ENCODE measurements at places on chromosomes 11 and 22.

- no peak for DNase-seq
Observed at GRCh38 chr11:111798279-111798678, 32.1 kb upstream of the PPP2R1B start.

DNA sequence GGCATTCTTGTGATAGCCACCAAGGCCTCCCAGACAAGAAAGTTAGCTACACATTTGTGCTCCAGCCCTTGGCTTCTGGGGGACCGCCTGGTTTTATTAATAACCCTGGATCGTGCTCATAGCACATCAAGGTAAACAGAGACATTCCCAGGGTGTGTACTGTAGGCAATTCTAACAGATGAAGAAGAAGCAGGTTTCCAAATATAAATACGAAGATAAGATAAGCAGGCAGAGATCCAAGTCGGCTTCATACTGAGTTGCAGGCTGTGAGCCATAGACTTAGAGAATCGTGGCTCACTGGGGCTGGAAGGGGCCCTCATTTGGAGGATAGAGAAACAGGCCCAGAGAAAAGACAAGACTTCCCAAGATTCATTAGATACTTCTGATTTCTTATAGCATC lies 131.4 kb downstream of the TENM4 start:
- no peak for DNase-seq

DNA sequence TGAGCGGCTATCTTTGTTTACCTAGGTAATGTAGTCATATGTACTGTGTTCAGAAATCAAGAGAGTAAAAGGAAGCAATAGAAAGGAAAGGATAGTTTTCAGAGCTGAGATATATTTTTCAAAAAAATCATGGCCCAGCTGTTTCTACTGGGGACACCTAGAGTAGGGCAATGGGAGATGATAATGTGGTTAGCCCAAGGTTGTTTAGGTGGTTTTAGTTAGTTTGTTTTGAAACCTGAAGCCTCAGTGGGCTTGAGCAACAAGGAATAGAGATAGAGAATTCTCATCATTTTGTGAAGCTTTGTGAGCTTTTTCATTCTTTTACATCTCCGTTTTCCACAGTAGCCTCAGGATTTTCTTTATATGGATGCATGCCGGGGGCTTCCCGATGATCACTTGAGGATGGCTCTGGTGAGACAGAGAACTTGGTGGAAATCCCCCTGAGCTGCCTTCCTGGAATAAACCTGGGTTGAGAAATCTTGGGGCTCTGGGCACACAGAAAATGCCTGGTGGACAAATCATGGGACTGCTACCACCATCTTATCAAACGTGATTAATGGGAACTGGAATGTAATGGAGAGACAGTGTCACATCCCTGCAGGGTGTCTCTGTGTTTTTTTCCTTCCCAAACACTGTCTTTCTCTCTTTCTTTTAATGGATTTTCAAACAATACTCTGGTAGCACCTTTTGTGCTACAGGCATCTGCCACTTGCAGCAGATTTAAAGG lies 49.0 kb downstream of the ARHGAP42 start:
- no peak for DNase-seq

- no peak for DNase-seq
Observed at GRCh38 chr22:39375646-39376045, 23.9 kb upstream of the TAB1 start.

- DNase-seq = peak; percentile 96
Observed at GRCh38 chr11:117907276-117908108, 21.7 kb downstream of the TMPRSS13 start.

DNA sequence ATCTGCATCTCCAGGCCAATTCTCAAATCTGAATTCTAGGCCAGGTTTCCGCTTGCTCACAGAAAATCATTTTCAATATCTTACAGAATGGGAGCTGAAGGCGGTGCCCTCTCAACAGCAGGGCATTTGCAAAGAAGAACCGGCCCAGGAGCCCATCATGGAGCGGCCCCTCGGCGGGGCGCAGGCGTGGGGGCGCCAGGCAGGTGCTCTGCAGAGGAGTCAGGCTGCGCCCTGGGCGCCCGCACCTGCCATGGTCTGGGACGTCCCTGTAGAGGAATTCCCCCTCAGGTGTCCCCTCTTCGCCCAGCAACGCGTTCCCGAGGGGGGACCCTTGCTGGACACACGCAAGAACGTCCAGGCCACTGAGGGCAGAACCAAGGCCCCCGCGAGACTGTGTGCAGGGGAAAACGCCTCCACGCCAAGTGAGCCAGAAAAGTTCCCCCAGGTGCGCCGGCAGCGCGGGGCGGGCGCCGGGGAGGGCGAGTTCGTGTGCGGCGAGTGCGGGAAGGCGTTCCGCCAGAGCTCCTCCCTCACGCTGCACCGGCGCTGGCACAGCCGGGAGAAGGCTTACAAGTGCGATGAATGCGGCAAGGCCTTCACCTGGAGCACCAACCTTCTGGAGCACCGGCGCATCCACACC lies 11.5 kb downstream of the ZNF74 start:
- no peak for DNase-seq

- peak; percentile 31 for DNase-seq
Observed at GRCh38 chr11:69801513-69802335, 17.5 kb downstream of the FGF3 start.

DNA sequence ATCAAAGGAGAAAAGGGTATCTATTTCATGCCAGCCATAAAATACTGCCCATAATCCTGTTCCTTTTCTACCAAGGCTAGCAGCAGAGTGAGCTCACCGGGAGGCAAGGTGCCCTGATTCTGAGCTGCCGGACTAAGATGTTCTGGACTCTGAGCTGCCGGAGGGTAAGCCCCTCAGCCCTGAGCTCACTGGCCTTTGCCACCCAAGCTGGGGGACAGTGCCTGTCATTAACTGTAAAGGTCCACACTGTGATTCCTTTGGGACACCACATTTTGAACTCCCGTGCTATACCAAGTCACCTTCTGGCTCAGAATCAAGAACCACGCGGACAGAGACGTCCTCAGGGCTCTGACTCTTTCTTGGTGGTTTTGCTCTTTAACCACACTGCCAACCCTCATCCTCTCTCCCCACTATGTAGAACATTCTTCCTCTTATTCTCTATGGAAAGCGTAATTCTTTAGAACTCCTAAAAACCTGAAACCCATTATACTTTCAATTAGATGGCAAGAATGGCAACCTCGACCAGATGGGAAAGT lies 88.4 kb upstream of the BID start:
- no peak for DNase-seq

DNA sequence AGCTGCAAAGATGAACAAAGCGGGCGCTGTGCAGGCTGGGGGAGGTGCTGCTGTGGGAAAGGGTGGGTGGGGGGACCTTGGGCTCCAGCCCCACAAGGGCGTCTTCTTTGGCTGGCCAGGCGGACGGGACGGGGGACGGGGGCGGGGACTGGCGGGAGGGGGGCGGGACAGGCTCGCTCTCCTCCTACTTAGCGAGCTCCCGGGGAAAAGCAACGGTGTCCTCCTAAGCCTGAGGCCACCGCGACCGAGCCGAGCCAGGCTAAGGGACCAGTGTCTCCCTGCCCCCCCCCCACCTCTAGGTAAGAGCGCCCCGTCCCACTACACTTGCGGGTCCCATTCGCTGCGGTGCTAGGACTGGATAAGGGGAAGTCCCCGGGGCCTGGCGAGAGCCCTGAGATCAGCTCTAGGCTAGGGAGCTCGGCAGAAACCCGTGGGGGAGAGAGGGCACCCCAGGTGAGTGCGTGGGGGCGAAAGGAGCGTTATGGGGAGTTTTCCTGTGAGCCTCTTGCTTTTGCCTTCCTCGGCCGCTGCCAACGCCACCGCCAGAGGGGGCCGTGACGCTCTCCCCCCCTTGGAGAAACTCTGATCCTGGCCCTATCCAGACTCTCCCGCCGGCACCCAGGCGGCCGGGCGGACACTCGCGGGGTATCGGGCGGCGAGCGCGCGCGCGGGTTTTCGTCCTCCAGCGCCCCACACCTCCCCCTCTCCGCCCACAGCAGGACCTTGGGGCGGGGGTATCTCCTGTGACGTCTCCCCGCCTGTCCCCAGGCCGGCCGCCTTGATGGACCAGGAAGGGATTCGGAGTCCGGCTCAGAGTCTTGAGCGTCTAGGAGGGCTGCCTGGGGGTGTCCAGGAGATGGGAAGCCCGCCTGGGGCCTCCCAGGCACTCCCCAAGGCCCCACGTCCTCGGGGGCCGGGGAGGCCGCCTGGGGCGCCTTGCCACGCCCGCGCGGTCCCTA lies at the start of gene PHLDB1:
PHLDB1 (plus strand) TSS at position 215 of the 959 bp plus-strand sequence. CDS start 6,222 bp downstream, outside the sequence.
- peak; percentile 77 for DNase-seq

- DNase-seq = no peak
Observed at GRCh38 chr11:23406131-23406819, 546.0 kb upstream of the CCDC179 start.

GRCh38 chr22:44625981-44626687 lies 75.9 kb upstream of the PRR5 start:
- peak; percentile 76 for DNase-seq

- no peak for DNase-seq
Observed at GRCh38 chr11:11669233-11669846, 47.5 kb upstream of the GALNT18 start.

DNA sequence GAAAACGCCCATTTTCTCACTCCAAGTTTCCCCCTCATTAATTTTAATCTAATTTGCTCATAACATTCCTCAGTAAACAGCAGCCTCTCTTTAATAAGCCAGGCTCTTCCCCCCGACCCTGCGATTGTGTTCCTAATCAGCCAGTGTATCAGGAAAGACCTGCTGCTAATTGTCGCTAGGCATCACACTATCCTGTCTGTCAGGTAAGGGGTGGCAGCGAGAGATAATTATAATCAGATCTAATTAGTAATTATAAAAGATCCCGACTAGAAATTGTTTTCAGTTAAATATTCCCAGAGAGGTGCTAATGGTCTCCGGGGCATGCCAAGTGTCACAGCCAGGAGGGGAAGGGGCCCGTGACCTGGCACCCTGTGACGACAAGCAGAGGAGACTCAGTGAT lies 142.8 kb downstream of the ST3GAL4 start:
- DNase-seq = no peak

- DNase-seq = no peak
Observed at GRCh38 chr11:2507945-2508749, 63.3 kb downstream of the KCNQ1 start.

All from suppressor macrophage (primary cell).